ENCODE measurements at places on chromosomes 12 and 14.

DNA sequence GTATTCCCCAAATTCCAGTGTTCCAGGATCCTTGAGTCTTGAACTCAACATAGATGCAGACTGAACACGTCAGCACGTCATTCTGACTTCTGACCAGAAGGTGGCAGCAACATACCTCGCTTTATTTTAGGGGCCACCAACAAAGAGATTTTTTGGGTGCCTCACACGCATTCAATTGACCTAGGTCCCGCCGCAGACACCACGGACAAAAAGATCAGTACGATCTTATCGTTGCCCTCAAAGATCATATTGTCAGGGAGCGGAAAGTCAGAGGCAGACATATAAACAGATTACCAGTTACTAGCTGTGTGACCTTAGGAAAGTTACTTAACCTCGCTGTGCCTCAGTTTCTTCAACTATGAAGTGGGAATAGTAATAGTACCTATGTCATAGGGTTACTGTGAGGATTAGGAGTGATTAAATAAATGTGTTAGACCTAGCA is 6.5 kb upstream of the PRPH start:
- peak; percentile 52 for DNase-seq

DNA sequence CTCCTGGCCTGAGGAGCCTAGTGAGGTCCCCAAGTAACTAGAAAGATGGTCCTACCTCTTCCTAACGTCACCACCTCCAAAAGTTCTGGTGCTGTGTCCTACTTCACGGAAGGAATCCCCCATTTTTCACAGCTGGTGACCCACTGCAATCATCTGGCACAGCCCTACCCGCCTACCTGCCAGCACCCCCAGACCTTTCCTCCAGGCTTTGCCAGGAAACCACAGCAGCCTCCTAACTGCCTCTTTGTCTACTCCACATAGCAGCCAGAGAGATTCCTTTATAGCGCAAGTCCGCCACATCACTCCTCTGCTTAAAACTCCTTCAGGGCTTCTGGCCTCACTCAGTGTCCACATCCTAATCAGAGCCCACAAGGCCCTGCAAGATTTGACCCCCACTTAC is 13.4 kb upstream of the FLVCR2 start:
- no peak for DNase-seq

GRCh38 chr14:98368221-98368620 is 903.8 kb downstream of the BCL11B start:
- DNase-seq: no peak

- no peak for DNase-seq
Measured at GRCh38 chr12:53254816-53255545, 13.1 kb upstream of the ESPL1 start.

DNA sequence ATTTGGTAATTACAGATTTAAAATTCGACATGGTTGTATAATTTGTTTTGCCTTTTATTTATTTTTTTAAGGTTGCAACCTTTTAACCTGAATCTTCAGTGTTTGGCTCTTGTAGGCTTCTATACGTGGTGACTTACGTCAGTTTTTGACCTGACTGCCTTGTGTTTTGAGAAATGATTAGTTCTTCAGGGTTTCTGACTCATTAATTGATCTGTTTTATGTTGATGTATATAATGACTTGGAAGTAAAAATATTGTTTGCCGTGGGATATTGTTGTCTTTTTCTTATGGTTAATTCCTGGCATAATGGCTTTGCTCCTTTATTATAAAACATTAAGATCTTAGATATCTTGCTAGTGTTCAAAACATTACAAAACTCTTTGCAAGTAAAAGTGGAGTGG is 2.5 kb downstream of the RASSF8 start:
- DNase-seq: no peak

- DNase-seq: no peak
Measured at GRCh38 chr14:103613517-103613916, 15.5 kb upstream of the KLC1 start.

GRCh38 chr14:68921666-68922065 is 57.4 kb downstream of the ACTN1 start:
- no peak for DNase-seq

GRCh38 chr14:55440385-55440784 is at the start of gene TBPL2:
TSS of gene TBPL2 (minus strand) at chr14:55440616. CDS start at chr14:55440449, 167 bp downstream.
- no peak for DNase-seq

DNA sequence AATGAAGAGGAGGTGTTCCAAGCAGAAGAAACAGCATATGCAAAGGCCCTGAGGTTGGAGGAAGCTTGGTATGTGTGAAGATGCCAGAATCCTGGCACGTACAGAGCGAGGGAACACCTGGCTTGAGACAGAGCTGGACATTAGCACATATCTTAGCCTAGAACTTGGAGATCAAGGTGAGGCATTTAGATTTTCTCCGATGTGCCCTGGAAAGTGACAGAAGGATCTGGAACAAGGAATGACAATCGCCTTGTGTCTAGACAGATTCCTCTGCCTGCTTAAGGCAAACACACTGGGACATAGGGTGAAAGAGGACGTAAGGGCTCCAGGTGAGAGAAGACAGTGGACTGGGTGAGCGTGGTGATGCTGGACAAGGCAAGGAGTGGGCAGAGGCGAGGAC is 32.2 kb upstream of the NOS1 start:
- DNase-seq: no peak

DNA sequence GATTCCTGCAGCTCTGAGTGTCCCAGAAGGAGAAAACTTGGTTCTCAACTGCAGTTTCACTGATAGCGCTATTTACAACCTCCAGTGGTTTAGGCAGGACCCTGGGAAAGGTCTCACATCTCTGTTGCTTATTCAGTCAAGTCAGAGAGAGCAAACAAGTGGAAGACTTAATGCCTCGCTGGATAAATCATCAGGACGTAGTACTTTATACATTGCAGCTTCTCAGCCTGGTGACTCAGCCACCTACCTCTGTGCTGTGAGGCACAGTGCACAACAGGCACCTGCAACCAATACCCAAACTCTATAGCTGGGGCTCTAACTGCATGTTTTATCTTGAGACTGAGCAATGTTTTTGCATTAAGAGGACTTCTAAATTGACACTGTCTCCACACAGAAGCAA is 379.2 kb upstream of the OR4E1 start:
- no peak for DNase-seq

DNA sequence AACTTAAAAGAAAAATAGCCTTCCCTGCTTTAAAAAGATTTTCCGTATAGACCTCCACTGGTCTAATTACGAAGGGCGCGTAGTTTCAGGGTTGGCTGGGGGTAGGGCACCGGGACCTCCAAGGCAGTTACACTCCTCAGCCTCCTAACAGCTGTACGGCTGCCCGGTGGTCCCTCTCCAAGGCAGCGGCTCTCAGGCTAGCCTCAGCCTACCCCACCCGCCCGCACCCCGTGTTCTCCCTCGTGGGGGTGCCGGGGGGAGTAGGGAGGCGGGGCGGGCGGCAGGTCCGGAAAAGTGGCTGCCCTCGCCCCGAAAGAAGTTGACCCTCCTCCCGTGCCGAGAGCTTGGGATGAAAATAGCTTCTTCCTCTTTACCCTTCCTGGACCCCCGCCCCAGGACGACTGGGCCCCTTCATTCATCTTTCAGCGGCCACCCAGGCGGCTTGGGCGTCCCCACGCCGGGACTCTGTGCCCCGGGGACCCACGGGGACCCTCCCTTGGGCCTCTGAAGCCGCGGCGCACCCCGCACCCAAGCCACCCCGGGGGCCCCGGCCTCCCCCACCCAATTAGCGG is 991 bp upstream of the RCOR1 start:
- no peak for DNase-seq

DNA sequence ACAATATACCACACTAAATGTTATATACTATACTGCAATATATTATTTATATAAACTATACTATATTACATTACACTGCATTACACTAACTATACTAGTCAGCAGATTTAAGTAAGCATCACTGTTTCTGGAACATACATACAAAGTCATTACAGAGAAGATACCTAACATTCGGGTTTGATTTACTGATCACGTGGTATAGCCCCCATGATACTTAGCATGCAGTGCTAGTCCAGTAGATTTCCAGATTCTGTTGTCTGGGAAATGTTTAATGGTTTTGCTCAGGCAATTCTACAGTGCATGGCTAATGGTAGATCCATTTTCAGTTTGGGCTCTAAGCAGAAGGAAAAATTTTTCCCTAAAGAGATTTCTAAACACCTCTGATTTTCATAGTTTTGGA is 403.7 kb upstream of the TMTC1 start:
- no peak for DNase-seq

DNA sequence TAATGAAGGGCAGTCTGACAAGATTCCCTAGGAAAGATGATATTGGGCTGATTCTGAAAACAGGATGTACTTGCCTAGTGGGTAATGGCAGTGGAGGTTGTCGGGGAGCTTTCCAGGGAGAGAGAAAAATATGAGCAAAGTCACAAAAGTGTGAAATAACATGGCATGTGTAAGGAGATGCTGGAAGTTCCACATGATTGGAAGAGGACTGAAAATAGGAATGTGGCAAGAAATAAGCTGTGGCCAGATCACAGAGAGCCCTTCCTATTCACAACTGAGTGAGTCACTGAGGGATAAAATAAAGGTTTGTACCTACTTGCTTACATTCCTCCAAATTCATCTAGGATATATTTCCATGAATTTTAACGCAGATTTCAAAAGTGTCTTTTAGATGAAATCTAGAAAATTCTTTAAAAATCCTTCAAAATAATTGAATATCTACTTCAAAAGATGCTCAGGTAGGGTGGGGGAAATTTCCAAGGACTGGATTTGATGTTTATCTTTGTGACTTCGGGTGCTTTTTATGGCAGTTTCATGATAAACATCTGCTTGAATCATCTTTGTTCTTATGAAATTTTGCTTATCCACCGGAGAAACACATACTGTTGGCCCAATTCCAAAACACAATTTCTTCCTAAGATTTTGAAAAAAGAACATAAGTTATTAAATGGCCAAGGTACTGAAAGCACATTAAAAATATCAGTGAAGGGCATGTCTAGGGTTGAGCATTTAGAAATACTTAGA is 36.3 kb upstream of the SLC2A13 start:
- no peak for DNase-seq

DNA sequence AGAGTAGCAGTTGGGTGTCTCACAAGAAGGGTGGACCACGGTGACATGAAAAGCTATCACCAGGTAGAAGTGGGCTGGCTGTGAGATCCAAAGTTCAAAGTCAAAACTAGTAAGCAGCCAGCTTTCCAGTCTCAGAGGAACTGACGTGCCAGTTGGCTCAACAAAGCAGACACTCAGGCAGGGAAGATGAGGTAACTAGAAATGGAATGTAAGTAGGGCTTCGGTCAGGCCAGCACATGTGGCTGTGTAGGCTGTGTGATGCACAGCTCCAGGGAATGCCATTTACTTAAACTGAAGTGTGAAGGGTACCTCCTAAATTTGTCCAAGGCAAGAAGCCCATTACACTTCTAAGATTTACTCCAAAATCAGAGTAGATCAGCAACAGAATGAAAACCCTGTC is 43.6 kb downstream of the PTPRR start:
- peak; percentile 59 for DNase-seq

DNA sequence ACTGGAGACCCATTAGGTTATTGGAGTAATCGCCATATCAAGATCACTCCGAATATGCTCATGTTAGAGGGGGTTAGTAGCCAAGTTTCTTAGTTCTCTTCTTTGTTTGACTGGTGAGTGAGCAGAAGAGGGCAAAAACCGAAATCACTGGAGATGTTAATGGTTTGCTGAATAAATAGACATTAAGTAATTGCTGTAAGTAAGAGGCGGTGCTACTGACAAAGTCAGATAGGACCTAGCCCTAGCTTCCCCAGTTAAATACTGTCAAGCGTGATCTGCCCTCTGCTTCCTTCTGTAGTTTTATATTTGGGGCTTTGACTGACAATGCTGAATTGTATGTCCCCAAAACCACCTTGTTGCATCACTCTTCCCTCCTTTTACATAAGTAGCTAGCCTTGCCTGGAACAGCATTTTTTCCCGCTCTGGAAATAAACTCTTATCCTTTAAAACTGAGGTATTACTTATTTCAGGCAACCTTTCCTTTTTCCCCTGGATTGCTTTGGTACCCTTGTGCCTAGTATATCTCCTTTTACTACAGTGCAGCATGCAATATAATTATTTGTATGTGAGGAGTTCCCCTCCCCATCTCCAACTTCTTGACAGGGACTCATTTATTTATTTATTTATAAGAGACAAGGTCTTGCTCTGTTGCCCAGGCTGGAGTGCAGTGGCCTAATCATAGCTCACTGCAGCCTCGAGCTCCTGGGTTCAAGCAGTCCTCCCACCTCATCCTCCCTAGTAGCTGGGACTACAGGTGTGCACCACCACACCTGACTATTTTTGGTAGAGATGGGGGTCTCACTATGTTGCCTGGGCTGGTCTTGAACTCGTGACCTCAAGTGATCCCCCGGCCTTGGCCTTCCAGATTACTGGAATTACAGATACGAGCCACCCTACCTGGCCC is 1.4 kb downstream of the SNRPF start:
- no peak for DNase-seq

DNA sequence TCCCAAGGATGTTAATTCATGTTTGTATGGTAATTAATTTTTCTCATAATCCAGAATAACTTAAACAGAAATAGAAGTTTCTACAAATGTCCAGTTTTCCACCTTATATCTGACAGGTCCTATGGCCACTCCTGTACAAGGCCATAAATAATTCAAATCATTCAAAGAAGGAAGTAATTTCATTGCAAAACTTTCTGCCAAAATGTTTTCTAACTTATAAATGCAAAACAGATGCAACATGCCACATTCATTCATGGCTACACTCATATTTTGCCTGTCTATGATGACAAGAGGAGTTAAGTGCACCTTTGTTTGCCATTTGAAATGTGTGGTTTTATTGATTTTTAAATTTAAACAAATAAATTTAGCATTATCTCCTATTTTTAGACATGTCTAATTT is 34.4 kb downstream of the ITPR2 start:
- DNase-seq: no peak

GRCh38 chr12:98807187-98807586 is 162.1 kb downstream of the APAF1 start:
- DNase-seq: no peak

- no peak for DNase-seq
Measured at GRCh38 chr14:22812744-22813143, 2.5 kb downstream of the SLC7A7 start.

DNA sequence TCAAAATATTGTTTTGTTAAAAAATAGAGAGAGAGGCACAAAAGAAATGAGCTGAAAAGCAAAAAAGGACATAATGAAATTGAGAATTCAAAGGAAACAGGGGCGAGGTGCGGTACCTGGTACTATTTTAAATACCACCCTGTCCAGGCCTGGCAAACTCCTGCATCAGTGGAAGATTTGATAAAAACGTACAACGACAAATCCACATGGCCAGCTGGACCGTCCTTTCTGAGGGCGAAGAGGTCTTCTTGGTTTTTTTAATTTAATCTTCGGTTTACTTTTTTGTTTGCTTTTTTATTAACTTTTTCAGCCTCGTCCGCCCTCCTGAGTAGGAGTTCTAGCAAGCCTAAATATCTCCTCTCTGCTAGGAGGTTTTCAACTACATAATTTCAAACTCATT is 11.9 kb downstream of the BCL11B start:
- no peak for DNase-seq

Measured in fibroblast of upper back skin (primary cell).